Frontal cortex (tissue), 4 donors: ENCODE measurements at places on chromosomes 7 and 10. TPM values are rescaled to one million over a fixed set of nuclear protein-coding genes. Genes with fewer than 3 reads are reported as not detected.

- DNase-seq: no peak
These were observed 46.9 kb downstream of the SLIT1 start for GRCh38 chr10:97138846-97139245.

GRCh38 chr10:26743091-26743490 lies 45.6 kb downstream of the PDSS1 start:
- no peak for DNase-seq

- no peak for DNase-seq
These were observed 572 bp downstream of the AGK start for GRCh38 chr7:141551782-141552181.

DNA sequence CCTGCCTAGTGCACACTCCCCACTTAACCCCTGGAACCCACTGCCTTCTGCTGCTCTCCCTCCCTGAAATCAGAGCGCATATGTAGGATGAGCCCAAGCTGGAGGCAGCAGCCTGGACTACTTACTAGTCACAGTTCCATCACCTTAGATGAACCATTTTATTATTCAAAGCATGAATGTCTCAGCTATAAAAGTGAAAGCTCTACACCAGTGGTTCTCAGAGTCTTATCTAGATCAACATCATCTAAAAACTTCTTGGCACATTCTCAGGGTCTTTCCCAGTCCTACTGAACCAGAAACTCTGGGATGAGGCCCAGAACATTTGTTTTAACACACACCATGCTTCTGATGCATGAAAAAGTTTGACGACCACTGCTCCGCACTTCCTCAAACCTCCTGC lies 100.3 kb upstream of the ANK3 start:
- DNase-seq: no peak

DNA sequence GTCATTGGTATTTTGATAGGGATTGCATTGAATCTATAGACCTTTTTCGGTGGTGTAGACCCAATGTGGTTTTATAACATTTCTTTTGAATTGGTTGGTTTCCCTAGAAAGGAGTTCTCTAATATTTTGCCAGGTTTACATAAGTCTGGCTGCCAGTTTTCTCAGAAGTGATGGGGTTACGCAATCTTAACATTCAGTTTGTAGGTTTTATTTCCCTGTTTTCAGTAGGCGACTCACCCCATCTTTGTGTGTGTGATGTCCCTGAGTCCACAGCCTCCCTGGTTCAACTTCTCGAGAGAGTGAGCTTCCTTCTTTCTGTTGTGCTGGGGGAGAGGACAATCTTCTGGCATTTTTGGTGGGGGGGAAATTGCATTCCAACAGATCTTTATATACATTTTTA lies 9.6 kb upstream of the KIF5B start:
- no peak for DNase-seq

GRCh38 chr10:98376485-98376884 lies 38.5 kb downstream of the PYROXD2 start:
- no peak for DNase-seq

DNA sequence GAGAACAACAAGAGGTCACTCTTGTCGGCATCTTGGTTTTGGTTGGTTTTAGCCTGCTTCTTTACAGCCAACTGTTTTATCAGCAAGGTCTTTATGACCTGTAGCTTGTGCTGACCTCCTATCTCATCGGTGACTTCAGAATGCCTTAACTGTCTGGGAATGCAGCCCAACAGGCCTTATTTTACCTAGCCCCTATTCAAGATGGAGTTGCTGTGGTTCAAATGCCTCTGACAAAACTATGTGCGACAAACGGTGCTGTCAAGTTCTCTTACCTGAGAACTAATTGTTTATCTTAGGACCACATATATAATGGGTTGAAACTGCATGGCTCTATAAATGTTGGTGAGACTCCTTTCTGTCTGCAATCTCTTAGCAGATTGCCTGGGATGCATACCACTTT lies 35.9 kb upstream of the POT1 start:
- no peak for DNase-seq

GRCh38 chr7:96949766-96950165 lies 55.6 kb upstream of the DLX6 start:
- no peak for DNase-seq

DNA sequence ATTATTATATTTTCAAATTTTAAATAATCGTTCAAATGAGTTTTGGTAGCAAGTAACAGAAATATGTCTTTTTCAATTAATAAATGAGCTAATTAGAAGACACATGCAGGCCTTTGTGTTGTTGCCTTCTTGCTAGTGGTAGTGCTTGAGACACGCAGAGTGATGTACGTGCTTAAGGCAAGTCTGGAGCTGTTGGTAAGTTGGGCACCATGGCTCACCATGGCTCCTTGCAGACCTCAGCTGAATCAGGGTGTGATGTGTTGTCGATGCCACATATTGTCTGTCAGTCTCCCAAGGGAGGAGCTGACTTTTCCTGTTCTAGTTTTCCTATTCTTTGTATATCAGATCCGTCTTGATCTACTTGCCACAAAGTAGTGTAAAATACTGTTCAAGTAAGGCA lies 8.3 kb downstream of the CDK14 start:
- DNase-seq: no peak

GRCh38 chr10:7397049-7398035 lies 13.5 kb downstream of the SFMBT2 start:
- no peak for DNase-seq

DNA sequence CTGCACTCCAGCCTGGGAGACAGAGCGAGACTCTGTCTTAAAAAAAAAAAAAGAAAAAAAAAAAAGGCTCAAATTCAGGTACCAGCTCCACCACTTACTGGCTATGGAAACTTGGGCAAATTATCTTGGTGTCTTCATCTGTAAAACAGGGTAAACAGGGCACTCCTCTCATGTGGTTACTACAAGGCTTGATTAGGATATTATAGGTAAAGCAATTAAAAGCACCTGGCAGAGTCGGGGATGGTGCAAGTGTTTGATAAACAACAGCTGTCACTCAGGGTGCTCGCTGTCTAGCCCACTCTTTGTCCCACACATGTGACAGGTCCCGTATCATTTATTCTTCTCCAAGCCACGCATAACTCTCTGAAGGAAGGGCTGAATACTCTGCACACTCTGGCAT lies 96.9 kb downstream of the SORBS1 start:
- DNase-seq: no peak

DNA sequence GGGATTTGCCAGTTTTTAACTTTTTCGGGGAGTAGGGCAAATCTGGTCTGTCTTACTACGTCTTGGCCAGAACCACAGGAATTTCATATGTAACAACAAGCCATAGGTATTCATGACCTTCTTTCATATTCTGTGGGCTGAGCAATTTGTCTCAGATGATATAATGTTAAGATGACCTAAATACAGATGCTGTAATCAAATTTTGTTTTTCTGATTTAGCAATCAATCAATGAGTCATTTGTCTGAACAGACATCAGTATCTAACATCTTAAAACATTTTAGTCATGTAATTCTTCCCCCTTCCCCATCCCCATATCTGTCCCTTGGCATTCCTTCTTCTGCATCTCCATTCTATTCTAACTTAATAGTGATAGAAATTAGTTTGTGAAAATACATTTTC lies 24.8 kb upstream of the NME8 start:
- no peak for DNase-seq

Gene GOLGA7B
- total RNA-seq: 17.9 TPM

Gene BTBD16
- not detected for total RNA-seq

Gene GALNT17
- total RNA-seq: 26.5 TPM

Gene CAMK2B
- total RNA-seq: 99.5 TPM

Gene PIP
- not detected for total RNA-seq

Gene PRLHR
- total RNA-seq: 2.4 TPM
